ENCODE measurements at places on chromosomes 16 and 17.

GRCh38 chr17:78138204-78139060 is 7.8 kb upstream of the C17orf99 start:
- DNase-seq = no peak

DNA sequence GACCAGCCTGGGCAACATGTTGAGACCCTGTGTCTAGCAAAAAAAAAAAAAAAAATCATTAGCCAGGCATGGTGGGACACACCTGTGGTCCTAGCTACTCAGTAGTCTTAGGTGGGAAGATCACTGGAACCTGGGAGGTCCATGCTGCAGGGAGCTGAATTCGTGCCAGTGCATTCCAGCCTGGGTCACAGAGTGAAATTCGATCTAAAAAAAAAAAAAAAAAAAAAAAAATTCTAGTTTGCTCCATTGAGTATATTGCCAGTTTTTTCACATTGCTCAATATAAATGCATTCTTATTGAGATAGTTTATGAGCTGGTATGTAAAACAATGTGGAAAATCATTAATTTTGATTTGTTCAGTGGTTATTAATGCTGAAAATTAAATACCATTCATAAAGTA is 52.0 kb downstream of the ABHD15 start:
- DNase-seq = no peak

- DNase-seq = no peak
Observed at GRCh38 chr16:50977138-50977537, 173.9 kb downstream of the SALL1 start.

DNA sequence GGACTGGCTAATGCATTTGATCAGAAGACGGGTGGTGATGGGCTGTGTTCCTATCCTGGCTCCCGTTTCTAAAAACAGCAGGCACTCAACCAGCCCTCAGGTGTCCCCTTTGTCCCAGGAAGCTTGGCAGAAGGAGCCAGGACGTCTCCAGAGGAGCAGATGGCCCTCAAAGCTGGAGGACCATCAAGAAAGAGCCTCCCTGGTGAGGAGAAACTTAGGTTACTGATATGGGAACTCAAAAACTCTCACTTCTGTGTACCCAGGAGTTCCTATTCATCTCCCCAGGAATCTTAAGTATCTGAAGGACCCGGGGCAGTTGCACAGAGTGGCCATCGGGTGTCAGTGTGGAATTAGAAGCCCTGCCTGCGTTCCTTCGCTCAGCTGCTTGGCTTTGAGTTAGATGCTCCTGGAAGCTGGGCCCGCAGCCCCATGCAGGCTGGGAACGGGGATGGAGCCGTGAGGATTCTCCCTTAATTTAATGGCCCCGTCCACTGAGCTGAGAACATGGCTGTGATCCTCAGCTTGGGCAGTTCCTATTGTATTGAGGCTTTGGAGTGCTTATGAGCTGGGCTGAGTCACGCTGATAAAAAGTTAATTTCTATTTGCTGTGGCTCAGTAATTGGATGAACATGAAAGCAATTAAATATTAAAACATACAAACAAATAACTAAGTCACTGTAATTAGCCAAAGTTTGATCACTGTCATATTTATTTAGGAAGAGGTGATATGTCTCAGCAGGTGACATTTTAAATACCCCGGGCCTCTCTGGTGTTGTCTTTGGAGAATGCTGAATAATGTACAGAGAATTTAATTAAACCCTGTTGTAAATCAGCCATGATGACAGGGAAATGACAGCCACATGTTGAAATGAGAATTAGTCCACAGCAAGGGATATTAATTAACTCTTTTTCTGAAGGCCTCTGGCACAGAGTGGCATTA is 402.1 kb downstream of the SEC14L1 start:
- peak; percentile 95 for DNase-seq

DNA sequence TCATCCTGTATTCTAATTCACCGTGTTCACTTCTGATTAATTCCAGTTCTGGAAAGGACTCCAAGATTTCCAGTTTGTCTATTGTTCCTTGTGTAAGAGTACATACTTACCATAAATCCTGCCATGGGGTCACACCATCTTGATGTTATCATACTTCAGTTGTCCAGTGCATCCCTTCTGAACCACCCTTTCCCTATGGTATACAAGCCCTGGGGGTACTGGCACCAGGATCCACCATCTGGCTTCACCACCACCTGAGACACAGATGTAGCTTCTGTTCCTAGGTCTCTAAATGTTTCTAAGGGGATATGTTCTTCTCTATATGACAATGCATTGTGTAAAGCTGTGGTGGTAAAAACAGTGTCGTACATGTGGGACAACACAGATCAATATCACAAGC is 21.2 kb downstream of the SGF29 start:
- DNase-seq = no peak

DNA sequence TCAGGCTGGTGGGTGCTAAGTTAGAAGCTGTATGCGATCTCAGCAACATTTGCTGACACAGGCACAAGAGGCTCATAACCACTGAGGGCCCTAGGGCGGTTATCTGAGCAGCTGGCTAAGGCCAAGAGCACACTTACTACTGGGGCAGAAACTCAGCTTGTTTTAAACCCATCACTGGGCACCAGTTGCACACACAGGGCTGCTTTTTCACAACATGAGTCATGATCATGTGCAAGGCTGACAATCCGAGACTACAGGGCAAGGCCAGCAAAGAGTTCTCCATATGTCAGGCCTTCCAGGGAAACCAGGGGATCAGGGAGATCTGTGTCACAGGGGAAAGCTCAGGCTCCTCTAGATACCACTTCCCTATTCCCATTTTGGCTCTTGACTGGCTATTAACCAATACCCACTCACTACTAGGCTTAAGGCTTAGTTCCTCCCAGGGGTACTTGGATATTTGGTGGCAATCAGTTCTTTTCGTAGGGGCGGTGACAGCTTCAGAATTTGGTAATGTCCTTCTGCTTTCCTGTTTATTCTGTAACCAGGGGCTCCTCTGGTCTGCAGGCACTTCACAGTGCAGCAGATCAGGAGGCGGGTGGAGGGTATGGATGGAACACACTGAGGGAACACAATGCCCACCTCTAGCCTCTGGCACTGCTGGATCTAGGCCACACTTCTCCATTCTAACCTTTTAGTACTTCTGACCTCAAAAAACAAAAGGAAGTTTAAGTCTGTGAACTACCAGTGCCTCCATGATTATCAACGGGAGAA is 44.9 kb upstream of the ERN1 start:
- peak; percentile 32 for DNase-seq

DNA sequence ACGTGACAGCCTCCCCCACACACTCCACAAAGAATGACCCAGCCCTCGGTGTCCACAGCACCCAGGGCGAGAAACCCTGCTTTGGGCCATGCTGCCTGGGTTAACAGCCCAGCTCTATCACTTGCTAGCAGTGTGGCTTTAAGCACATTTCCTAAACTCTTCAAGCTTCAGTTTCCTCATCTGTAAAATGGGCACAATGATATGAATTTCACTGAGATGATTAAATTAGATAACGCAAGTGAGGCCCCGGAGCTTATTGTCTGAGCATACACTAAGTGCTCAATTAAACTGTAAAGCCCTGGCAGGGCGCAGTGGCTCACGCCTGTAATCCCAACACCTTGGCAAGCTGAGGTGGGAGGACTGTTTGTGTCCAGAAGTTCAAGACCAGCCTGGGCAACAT is 79.4 kb downstream of the LITAF start:
- DNase-seq = no peak

DNA sequence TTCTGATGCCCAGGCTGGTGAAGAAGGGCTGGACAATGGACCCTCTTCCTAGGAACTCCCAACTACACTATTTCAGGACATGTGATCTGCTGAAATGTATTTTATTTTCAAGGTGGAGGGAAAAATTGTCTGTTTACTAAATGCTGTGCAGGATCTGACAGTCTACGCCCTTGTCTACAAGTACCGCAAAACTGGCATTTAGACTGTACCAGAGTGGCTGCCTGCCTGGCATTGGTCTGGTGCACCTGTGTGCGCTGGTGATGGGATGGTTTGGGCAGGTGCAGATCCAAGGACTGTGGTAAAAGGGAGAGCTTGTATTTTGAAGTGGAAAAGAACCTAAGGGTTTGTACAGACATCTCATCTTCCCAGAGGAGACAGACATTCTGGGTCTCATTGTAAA is 79.7 kb downstream of the AIPL1 start:
- DNase-seq = no peak

DNA sequence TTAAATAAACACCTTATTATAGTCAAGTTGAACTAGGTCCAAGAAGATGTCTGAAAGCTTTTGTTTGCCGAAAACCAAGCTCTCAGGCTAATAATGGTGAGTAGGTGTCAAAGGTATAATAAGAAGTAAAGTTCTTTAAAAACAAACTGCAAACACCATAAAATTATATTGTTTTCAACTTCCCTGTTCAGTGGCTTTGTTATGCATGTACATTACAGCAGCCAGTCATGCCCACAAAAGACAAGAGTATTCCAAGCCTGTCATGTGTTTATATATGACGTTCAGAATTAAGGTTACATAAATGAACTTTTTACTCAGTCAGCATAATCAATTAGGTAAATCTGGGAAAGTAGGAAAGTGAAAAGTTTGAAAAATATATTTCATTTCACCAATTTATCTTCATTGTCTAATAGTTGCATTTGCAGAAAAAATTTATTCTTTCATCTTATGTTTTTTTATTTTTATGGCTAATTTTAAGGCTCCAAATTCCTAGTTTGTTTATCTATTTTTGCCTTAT is 928.7 kb upstream of the SOX9 start:
- no peak for DNase-seq

- DNase-seq = no peak
Observed at GRCh38 chr17:77957235-77957856, 1.2 kb upstream of the TNRC6C start.

DNA sequence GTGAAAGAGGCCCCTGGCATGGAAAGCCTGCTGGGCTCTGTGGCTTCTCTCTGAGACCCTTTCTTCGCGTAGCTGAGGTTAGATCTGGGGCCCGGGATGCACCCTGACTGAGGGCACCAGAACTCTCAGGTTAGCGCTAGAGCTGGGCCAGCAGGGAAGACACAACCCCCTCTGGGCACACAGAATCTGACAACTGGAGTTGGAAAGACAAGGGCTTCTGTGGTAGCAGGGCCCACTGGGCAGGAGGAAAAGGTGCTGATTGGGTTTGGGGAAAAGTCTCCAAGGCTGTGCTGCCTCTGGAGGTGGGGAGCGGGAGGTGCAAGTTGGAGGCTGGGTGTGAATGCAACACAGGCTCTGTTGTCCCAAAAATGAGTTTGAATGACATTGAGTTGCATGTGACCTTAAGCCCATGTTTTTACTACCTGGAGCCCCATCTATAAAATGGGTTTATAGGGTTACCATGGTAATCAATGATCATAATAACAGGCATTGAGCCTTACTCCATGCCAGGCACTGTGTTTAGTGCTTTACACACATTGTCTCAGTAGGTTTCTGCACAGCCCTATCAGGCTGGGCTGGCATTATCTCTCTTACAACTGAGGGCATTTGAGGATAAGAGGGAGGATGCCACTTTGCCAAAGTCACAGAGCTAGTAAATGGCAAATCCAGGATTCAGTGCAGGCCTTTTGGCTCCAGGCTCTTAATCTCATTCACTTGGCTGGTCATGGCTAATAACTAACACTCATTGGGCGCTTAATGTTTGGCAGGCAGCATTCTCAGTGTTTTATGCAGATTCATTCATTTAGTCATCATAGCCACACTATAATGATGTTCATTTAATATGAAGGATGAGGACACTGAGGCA is 9.5 kb upstream of the IGFBP4 start:
- no peak for DNase-seq

DNA sequence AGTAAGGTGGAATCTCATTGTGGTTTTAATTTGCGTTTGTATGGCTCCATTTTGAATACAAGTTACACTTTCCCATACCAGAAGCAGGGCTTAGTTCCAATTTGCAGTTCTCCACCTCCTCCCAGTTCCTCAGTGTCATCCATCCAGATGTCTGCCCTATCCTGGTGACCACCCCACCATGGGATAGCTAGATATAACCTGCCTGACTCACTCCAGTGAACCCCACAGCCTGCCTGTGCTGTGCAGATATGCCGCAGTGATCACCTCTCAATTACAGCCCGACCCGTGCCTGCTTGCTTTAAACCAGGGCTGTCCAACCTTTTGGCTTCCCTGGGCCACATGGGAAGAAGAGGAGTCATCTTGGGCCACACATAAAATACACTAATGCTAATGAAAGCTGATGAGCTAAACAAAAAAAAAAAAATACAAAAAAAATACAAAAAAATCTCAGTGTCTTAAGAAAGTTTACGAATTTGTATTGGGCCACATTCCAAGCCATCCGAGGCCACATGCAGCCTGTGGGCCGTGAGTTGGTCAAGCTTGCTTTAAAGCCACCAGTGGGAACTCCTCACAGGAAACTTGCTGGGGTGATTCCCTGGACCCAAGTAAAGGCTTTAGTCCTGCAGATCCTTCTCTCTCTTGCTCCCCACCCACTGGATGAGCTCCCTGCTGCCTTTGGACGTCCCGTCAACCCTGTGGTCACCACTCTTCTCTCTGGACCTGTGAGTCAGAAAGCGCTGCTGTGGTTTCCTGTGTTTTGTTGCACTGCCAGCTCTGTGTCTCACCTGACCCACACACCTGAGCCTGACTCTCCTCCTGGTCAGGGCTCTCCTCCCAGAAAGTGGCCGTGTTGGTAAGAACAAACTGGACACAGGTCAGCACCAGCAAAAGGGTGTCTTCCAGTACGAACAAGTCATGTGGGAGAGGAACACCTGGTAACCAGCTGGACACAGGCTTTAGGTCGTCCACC is 83.0 kb downstream of the EMP2 start:
- DNase-seq = no peak

- DNase-seq = no peak
Observed at GRCh38 chr17:77466140-77466539, 325.4 kb downstream of the SEC14L1 start.

GRCh38 chr17:67121316-67121891 is 77.0 kb downstream of the CACNG1 start:
- no peak for DNase-seq

DNA sequence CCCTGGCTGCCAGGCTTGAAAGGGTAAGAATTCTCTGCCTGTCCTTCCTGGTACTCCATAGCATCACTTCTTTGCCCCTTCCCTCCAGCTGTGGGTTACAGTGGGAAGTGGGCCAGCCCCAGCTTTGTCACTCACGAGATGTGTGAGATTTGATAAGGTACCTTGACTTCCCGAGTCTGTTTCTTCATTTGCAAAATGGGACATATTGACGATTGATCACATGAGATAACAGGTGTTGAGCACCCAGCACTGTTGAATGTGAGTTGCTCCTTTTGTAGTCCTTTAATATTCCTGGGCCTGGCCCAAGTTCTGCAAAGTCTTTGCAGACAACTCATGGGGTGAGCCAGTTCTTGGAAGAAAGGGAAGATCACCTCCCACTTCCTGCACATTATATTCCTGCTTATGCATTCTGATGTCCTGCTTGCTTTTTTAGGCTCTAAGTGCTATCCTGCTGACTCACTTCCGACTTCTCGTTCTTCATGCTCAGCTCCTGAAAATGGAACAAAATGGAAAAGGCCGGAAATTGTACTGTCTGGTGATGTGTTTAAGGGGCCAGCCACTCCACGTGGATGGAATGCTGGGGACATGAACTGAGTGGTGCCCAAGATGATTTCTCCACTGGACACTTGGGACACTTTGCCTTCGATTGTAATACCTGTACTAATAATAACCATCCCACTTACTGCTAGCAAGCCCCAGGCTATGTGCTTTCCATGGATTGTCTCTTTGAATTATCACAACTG is 8.3 kb upstream of the NLK start:
- DNase-seq = peak; percentile 51

- no peak for DNase-seq
Observed at GRCh38 chr17:61321344-61321743, 78.3 kb upstream of the TBX2 start.

- no peak for DNase-seq
Observed at GRCh38 chr16:80910434-80910833, 96.3 kb downstream of the CMC2 start.

GRCh38 chr16:81224824-81225223 is 13.7 kb upstream of the BCO1 start:
- DNase-seq = no peak

GRCh38 chr16:12184419-12184917 is 207.9 kb downstream of the SNX29 start:
- DNase-seq = no peak
